Activated effector memory CD4-positive, alpha-beta T cell treated with Interleukin-2 at 50 U/mL for 16 hours (primary cell): ENCODE measurements at places on chromosomes 2 and 18.

DNA sequence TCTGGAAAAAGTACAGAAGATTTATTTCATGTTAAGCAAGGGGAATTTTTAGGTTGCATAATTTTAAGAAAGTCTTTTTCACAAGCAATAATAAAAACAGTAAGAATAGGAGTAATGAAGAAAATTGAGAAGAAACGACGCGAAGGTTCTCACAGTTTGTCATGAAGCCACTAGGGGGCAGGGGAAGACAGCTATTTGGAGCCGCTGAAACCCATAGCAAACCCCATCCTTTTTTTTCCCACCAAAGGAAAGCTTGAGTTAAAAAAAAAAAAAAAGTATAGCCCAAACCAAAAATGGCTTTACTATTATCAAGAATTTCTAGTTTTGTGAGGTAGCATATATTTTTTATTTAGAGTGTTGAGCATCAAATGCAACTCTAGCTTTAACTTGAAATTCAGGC, 300.9 kb downstream of the PHLPP1 start:
- DNase-seq, result peak; percentile 12

DNA sequence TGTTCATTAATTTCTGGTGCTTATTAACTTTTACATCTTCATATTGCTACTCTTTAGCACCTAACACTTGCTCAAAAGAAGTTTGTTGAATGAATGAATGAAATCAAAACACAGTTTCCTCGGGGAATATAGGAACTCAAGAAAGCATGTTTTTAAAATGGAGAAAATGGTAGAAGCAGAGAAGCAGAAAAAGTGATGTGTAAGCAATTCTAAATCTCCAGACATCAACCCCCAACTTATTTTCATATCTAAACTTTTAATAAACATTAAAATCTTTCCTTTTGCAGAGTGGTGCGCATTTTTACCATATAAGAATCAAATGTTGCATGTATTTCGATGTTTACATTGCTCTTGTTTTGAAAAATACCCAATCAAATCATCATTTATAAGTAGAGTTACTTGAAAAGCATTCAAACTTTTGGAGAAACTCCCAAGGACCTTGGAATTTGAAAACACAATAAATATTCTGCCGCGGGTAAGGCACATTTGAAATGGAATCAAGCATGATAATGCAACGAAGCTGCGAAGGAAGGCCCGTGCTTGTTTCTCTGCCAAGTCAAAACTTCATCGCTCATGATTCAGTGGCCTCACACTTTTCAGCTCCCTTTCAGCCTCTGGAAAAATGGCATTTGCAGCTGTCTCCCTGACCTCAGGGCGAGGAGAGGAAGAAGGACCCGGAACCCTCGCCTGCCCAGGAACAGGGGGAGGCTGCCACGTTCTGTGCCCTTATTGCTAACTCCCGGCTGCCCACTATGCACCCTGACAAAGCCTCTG, 26.7 kb upstream of the SMIM21 start:
- DNase-seq, result no peak

DNA sequence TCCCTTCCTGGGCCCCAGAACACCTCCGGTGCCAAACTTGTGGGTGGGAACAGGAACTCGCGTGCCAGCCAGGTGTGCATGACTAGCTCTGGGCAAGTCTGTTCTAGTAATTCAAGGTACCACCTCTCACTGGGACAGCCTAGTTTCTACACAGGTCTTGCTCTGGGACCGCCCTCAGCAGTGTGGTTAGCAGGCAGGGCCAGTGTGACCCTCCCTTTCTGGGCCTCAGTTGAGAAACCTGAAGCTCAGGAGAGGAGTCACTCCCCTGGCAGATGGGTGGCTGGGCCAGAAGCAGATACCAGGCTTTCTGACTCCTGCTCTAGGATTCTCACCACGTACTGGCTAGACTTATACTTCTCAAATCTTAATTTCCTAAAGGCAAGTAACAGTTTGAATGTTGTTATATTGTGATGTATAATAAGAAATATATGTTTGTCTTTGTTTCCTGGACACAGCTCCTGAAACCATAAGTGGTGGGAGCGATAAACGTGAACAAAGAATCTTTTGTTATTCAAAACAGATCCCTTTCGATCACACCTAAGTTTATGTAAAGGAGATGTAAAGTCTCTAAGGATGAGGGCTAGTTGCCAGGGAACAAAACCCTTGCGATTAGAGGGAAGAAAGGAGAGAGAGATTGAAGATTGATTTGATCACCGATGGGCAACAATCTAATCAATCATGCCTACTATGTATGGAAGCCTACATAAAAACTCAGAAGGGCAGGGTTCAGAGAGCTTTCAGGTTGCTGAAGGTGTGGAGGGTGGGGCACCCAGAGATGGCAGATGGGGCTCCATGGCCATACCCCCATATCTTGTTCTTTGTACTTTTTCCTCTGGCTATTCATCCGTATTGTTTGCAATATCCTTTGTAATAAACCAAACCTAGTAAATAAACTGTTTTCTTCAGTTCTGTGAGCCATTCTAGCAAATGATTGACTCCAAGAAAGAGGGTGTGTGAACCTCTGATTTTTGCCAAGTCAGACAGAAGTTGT, 952 bp upstream of the UGT1A6 start:
- DNase-seq, result no peak

DNA sequence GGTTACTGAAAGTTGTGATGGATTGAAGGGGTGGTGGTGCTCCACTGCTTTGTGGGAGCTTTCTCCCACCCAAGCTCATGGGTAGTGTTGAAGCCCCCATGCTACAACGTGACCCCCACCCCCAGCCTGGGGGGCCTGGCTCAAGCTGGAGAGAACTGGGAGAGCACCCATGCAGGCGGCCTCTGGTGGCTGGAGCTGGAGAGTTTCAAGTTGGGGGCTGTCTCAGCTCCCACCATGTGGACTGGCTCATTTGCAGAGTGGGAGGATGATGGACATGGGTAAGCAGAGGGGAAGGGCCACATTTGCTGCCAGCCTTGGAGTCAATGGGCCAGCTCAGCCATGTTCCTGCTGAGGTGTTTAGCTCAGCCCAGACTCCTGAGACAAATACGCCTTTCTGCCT, 62.8 kb downstream of the INPP4A start:
- no peak for DNase-seq

DNA sequence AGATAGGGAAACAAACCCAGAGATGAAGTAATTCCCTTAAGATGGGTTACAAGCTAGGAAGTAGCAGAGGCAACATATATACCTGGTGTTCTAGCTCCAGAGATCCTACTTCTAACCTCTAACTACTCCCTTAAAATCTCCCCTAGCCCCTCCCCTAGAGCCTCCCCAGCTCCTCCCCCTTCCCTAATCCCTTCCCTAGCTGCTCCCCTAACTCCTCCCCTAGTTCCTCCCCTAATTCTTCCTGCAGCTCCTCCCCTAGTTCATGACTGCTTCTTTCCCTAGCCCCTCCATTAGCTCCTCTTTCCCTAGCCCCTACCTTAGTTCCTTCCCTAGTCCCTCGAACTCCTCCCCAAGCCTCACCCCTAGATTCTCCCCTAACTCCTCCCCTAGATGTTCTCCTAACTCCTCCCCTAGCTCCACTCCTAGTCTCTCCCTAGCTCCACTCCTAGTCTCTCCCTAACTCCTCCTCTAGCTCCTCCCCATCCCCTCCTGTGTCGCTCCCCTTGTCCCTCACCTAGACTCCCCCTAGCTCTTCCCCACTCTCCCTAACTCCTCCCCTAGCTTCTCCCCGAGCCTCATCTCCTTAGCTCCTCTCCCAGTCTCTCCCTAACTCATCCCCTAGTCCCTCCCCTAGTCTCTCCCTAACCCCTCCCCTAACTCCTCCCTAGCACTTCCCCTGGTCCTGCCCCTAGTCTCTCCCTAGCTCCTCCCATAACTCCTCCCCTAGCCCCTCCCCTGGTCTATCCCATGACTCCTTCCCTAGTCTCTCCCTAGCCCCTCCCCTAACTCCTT, 108.9 kb downstream of the CD226 start:
- DNase-seq, result no peak

GRCh38 chr2:60410456-60411146, 142.9 kb downstream of the BCL11A start:
- no peak for DNase-seq

GRCh38 chr2:239106314-239106908, 258.5 kb downstream of the TWIST2 start:
- no peak for DNase-seq

- no peak for DNase-seq
These were observed 8.4 kb upstream of the ANXA4 start for GRCh38 chr2:69733342-69734034.

GRCh38 chr2:96799623-96799935, 16.5 kb upstream of the CNNM3 start:
- no peak for DNase-seq

DNA sequence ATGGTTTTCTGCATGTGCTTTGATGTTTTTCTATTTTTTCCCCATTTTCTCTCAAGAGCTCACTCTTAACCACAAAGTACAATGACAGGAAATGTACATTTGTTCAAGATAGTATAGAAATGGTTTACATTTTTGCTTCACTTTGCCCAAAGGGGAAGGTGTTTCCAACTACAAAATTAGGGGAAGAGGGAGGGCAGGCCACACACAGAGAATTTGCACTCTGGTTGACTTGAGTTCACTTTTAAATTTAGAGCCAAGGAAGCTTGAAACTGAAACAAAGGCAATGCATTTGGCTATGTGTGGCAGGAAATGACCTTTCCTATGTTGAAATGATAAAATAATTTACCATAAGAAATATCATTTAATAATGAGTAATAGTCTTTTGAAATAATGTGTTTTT, 19.1 kb upstream of the VIT start:
- no peak for DNase-seq

GRCh38 chr18:49560624-49561288, 1.1 kb upstream of the LIPG start:
- DNase-seq, result no peak

- DNase-seq, result no peak
These were observed 115.8 kb upstream of the SERTAD2 start for GRCh38 chr2:64769392-64770044.

DNA sequence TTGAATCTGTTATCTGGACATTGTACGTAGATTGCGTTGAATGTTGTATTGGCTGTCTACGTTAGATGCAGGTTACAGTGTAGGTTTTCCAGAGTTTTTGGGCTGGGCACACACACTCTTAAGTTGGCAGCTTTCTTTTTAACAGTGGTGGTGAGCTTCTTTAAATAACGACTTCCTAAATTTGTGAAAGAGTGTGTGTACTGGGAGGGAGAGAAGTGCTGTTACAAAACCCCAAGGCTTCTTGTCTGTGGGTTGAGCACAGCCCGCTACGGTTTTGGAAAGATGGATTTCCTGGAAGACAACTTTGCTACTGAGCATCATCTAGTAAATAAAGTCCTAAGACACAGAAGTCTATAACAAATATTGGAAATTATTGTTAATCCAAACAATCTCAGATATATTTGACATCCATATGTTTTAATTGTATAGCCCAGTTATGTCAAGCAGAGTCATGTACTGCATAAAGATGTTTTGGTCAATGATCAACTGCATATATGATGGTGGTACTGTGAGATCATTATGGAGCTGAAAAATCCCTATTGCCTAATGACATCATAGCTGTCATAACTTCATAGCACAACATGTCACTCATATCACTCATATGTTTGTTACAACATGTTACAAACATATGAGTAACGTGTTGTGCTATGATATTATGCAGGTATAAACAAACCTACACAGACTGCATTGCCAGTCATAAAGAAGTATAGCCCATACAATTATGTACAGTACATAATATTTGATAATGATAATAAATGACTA, 7.9 kb upstream of the THUMPD2 start:
- DNase-seq, result no peak

DNA sequence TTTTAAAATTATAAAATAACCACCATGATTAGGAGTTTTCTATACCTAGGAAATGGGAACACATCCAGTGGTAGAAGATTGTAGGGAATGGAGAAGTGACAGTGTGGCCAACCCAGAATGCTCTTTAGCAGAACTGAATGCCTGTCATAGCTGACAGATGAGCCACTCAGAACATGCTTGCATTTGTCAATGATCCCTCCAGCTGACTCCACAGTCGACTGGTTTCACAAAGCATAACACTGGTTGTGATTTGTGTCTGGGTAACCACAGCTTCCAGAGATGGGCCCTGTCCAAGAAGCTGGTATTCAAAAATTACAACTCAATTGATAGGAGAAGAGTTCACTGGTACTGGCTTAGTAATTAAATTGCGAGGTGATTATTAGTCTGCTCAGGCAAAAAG, 9.0 kb upstream of the CTIF start:
- DNase-seq, result no peak

DNA sequence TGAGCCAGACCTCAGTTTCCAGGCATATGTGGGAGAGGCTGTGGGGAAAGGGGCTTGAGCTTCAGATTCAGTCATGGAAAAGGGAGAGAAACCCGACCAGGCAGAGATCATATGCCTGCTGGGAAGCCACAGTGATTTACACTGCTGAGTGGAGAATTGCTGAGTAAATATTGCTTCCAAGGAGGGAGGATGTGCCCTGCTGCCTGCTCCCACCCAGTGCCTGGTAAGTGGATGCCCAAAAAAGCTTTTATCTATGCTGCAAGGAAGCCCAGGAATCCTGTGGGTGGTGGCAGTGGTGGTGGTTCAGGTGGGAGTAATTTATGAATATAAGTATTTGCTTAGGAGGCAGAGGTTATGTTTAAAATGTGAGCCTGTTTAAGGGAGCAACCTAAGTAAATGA, 39.5 kb downstream of the INO80C start:
- no peak for DNase-seq

GRCh38 chr18:25739376-25739775, 351.0 kb downstream of the SS18 start:
- no peak for DNase-seq

DNA sequence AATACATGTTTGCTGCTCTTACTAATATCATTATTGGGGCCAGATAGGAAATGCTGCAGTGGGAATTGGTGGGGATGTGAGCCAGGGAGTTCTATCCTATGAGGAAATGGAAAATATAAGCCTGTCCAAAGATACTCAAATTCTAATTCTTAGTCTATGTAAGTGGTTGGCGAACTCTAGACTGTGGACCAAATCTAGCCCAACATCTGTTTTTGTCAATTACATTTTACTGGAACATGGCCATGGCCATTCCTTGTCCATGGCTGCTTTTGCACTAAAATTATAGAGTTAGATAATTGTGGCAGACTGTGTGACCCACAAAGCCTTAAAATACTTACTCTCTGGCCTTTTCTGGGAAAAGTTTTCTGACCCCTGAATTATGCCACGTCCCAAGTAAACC, 113.3 kb downstream of the MGAT5 start:
- DNase-seq, result no peak

DNA sequence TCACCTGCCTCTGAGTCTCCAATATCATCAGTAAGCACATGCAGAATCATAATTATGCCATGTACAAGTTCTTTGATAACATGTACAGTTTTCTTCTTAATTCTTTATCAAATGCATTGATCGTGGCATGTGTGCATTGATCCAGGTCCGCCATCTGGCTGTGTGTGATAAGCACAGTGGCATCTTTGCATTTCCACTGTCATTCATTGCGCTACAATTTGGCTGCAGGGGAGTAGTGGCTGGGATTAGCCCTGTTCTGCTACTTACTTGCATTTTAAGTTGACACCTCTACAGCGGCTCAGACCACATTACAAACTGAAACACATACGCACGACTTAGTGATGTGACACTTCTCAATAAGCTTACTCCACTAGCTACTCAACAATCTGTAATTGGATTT, 83.6 kb upstream of the OTX1 start:
- no peak for DNase-seq

- no peak for DNase-seq
These were observed 417.6 kb downstream of the LRRTM4 start for GRCh38 chr2:77104554-77104953.

GRCh38 chr2:30226144-30227032, 4.9 kb upstream of the LBH start:
- no peak for DNase-seq
